ENCODE measurements at places on chromosomes 5 and 9. TPM values are rescaled to one million over a fixed set of nuclear protein-coding genes. Genes with fewer than 3 reads are reported as not detected.

Gene SV2C
- total RNA-seq: not detected

Gene SEMA5A
- total RNA-seq: 0.03 TPM

Gene PCDHGA1
- total RNA-seq: 0.11 TPM

- DNase-seq: no peak
These were observed 43.8 kb downstream of the WDR36 start for GRCh38 chr5:111135946-111136345.

- DNase-seq: no peak
These were observed 35.5 kb downstream of the GLDC start for GRCh38 chr9:6610073-6610472.

DNA sequence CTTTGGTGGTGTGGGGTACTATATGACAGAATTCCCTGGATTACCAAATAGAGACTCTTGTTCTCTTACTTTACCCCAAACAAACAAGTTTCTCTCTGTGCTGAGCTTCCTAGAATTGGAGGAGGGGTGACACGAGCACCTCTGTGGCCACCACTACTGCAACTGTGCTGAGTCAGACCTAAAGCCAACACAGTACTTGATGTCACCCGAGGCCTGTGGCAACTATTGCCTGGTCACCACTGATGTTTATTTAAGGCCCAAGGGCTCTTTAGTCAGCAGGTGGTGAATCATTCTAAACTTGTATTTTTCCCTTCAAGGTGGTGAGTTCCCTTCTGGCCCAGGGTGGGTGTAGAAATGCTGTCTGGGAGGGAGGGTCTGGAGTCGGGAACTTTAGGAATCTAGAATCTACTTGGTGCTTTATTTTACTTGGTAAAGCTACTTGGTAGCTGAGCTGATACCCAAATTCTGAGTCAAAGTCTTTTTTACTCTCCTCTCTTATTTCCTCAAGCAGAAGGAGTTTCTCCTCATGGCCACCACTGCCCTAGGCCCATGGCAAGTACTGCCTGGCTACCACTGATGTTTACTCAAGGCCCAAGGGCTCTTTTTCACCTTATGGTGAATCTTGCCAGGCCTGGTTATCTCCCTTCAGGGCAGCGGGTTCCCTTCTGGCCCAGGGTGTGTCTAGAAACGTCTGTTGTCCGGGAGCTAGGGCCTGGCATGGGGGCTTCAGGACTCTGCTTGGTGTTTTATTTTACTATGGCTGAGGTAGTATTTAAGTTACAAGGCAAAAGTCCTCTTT is 9.8 kb downstream of the LURAP1L start:
- no peak for DNase-seq

DNA sequence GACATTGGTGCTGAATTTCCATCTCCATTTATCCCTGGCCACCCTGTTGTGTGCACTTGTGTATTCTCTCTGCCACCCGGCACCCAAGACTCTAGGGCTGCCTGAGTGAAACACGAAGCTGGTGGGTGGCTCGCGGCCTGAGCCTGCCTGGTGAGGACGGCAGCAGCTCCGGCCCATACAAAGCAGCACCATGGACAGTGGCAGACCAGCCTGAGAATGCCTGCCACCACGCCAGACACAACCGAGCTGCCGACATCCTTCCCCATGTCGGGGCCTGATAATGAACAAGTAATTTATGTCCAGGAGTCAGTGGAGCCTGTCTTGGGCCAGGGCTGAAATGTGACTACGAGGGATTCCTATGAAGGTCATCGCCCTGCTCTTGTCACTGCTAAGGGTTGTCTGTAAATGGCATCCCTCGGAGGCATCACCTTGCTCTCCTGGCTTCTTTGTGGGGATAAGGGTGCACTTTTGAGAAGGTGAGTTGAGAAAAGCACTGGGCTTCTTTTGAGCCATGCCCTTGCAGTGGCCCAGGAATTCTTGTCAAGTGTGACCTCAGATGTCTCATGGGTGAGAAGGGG is 175.7 kb downstream of the MELK start:
- no peak for DNase-seq

- DNase-seq: peak; percentile 68
These were observed 24.9 kb downstream of the PCDHGC5 start for GRCh38 chr5:141513627-141514329.

Data from activated T-cell treated with anti-CD3 and anti-CD28 coated beads, Interleukin-2, amount 50 U/mL, for 4 hours (primary cell).